ENCODE measurements at places on chromosomes 1 and 21. TPM values are rescaled to one million over a fixed set of nuclear protein-coding genes. Genes with fewer than 3 reads are reported as not detected.

DNA sequence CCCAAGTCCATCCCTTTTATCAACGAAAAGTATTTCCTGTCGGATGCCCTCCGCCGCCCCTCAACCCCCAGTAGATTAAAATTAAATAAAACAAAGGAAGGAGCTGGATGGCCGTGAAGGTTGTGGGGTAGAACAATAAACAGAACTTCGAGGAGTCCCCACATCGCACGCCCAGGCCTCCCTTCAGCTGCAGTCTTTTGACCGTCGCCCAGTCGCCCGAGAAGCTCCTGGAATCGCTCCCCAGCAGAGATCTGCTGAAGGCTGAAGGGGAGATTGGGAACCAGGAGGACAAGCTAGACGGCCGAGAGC, 905 bp downstream of the BARHL2 start:
- DNase-seq: no peak

DNA sequence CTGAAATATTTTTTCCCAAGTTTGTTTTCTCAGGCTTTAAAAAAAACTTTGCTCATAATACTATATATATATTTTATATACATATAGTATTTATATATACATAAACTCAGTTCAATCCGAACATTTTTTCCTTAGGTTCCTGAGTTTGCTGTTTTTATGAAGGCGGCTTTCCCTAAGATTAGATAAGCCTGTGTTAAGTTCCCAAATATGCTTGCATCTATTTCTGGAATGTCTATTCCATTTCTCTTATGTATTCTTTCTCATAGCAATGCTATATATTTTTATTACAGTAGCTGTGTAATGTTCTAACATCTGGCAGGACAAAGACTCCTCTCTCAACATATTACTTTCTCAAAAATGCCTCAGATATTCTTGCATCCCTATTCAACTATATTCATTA, 45.9 kb downstream of the ADSS2 start:
- no peak for DNase-seq

- DNase-seq: no peak
These were observed 33.0 kb downstream of the TNNT2 start for GRCh38 chr1:201344206-201345080.

Gene PER3
- 13.0 TPM for polyA plus RNA-seq

Gene CRP
- polyA plus RNA-seq: not detected

DNA sequence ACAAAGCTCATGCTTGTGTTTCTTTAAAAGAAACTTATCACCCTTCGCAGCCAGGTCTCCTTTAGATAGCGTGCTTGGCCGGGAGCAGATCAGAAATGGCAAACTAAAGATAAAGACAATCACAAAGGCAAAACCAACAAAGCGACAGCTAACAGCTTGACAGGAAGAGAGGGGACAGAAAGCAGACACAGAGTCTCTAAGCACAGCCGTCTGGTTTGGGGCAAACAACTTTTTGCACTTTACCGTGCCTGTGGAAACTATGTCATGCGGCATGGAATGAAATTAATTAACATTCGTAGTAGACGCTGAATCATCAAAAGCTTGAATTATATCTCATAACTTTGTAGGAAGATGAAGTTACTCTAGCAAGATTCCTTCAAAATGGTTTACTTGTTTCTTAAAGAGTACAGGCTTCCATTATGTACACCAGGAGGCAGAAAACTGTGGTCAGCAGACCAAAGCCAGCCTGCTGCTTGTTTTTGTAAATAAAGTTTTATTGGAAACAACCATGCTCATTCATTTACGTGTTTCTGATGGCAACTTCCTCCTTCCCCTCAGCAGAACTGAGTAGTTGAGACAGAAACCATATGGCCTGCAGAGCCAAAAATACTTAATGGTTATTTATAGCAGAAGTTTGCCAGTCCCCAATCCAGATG, 183.2 kb downstream of the KIF26B start:
- no peak for DNase-seq

Gene SLC16A1
- 66.4 TPM for polyA plus RNA-seq

DNA sequence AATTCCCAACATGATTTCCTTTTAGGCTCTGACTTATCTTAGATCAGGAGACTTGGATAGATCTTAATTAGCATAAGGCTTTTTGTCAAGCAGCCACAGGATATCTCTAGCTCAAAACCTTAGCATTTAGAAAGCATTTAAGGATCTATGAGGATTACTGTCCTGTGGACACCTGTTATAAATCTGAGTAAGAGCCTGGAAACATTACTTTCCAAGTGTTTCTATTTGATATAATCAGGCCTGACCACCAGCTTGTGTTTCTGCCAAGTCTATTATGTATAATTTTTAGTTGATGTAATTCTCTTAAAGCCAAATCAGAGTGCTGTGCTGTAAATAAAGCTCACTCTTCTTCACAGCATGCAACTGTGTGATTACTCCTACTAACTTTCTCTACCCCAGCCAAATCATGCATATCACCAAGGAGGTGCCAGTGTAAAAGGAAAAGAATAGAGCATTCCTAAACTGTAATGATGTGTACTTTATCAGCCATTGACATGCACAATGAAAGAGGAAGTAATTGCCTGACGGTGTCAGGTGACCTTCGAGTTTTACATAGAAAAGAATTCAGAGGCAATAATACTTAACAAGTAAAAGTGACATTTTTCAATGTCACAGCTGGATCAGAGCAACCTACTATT, 309.9 kb upstream of the PRMT6 start:
- no peak for DNase-seq

DNA sequence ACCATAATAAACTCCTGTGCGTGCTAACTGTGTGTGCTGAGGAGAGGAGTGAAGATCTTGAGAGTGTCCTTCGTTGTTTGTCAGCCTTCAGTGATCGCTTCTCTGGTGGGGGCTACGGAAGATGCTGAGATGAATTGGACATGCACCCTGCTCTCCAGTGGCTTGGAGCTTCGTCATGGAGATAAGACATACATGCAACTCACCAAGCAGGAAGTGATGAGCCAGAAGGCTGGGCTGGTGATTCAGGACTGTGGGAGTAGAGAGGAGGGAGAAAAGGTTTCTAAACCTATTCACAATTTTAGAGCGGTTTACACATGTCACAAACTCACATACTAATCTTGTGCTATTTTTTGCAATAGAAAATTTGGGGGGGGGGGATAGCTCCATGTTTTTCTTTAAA, 128.9 kb upstream of the ADAR start:
- DNase-seq: no peak

DNA sequence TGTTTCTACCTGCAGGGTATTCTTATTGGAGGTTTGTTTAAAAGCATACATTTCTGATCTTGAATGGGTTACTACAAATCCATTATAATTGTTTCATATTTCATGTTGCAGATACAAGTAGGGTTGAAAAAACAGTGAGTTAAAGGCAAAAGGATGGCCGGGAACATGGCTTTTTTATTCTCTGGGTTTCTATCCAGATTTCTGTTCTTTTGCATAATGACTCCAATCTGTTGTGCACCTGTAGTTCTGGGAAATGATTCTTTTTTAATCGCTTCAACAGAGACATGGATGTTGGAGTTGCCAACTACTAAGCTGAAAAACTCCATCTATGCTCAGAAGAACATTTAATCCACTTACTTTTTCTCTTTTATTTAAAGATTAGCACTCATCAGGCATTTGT, 2.7 kb upstream of the ADAMTS1 start:
- DNase-seq: no peak

- no peak for DNase-seq
These were observed 30.3 kb upstream of the RLF start for GRCh38 chr1:40130892-40131291.

- no peak for DNase-seq
These were observed 177.2 kb downstream of the NFIA start for GRCh38 chr1:61259379-61260148.

Gene PTGS2
- polyA plus RNA-seq: 0.93 TPM

DNA sequence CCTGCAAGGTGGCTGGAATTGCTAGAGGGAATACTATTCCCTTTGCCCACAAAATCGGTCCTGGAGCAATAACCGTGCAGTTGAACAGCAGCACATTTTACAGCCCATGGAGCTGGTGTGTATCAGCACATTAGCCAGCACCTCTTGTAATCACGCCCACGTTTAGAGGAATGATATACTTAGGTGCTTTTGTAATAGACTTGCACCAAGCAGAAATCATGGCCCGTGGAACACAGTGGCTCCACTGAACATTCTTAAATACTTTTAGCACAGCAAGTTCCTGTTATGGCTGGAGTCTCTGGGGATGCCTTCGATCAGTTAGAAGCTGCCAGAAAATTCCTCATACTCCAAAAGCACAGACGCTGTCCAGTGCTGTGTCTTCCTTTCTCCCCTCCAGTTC, 218.1 kb upstream of the FAM78B start:
- no peak for DNase-seq

GRCh38 chr1:111973150-111973790, 16.2 kb downstream of the KCND3 start:
- no peak for DNase-seq

GRCh38 chr1:91683598-91683951, 182.9 kb downstream of the CDC7 start:
- no peak for DNase-seq

GRCh38 chr1:44632598-44632997, 41.7 kb downstream of the TMEM53 start:
- no peak for DNase-seq

DNA sequence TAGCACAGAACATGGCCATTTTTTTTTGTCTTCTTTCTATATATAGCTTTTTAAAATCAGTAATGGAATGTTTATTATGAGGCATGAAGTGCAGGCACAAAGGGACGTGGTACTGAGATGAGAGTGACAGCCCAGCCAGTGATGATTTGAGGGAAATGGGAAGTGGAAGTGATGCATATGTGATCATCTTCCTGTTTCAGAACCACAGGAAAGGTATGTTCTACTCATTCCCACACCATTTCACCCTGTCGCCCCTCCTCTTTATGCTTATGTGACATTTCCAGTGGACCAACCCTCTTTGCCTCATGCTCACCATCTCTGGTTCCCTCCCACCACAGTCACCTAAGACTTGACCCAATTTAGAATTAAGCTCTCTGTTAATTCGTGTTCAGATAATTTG, 24.3 kb downstream of the PTGS2 start:
- no peak for DNase-seq

Gene MTF2
- polyA plus RNA-seq: 62.1 TPM

Gene MYOC
- polyA plus RNA-seq: 0.19 TPM

DNA sequence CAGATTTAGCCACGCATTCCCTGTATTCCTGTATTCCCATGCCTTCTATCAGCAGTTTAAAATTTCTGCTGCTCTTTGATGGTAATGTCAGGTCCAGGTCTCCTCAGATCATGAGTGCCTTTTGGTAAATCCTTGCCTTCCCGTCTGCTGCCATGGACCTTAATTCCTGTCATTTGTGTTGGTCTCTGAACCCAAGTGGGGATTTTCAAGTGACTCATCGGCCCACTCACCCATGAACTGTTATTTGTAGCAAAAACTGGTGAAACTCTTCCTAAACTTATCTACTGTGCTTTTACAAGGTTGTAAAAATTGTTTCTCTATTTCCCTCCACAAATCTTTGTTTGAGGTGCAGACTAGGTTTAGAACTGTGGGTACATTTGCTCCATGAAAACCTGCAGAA, 47.4 kb downstream of the ACTN2 start:
- no peak for DNase-seq

- DNase-seq: no peak
These were observed 22.5 kb downstream of the XCL1 start for GRCh38 chr1:168598892-168599291.

- DNase-seq: no peak
These were observed 207.7 kb downstream of the BARHL2 start for GRCh38 chr1:90509225-90510048.
